NCI-H82 (cell line): ENCODE measurements at places on chromosomes 5 and 9.

DNA sequence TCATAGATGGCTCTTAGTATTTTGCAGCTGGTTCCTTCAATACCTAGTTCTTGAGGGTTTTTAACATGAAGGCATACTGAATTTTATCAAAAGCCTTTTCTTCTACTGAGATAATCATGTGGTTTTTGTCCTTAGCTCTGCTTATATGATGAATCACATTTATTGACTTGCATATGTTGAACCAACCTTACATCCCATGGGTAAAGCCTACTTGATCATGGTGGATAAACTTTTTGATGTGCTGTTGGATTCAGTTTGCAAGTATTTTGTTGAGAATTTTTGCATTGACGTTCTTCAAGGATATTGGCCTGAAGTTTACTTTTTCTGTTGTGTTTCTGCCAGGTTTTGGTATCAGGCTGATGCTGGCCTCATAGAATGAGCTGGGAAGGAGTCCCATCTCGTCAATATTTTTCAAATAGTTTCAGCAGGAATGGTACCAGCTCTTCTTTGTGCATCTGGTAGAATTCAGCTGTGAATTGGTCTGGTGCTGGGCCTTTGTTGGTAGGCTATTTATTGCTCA is 49.7 kb downstream of the YIPF5 start:
- DNase-seq, result no peak

- no peak for DNase-seq
These were observed 151.4 kb downstream of the HSD17B3 start for GRCh38 chr9:96150324-96151227.

DNA sequence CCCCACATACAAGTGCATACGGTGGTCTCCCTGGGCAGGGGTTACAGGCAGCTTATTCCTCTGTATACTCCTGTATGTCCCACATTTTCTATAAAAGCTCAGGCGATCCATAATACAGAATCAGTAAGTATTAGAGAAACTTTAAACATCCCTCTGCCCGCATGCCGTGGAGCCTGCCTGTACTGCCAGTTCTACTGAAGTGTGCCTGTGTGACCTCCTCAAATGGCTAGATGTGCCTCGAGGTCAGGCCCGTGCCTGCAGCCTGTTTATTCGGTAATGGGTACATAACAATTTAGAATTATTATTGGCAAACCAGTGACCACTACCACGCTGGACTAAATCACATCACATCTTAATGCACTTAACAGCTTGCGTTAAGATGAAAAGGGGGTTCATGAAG is 190.8 kb downstream of the FANCC start:
- no peak for DNase-seq

GRCh38 chr5:42636425-42636824 is 120.2 kb upstream of the CCDC152 start:
- DNase-seq, result peak; percentile 2

DNA sequence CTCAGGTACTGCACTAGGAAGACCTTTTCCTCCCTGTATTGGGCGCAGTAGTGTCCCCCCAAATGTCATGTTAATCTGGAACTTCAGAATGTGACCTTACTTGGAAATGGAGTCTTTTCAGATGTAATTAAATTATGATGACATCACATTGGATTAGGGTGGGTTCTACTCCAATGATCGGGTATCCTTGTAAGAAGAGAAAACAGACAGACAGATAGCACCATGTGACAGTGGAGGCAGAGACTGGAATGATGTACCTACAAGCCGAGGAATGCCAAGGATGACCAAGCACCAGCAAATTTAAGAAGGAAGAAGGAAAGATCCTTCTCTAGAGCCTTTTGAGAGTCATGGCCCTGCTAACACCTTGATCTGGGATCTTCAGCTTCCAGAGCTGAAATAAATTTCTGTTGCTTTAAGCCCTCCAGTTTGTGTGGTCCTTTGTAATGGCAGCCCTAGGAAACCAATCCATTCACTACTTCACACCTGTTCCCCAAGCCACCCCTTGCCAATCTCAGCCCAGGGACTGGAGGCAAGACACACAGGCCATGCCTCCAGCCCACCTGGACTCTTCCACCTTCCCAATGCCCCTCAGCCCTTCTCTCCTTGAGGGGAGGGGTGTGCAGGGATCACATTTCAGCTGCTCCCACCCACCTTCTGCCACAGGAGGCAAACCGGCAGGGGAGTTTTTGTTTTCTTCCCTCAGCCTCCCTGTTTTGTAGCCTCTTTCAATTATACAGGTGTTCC is 1.6 kb downstream of the CCNJL start:
- peak; percentile 41 for DNase-seq

GRCh38 chr9:108579757-108580439 is 275.9 kb downstream of the ACTL7B start:
- DNase-seq, result no peak

GRCh38 chr9:107172979-107173347 is 110.1 kb upstream of the RAD23B start:
- DNase-seq, result no peak

- peak; percentile 64 for DNase-seq
These were observed 9.4 kb downstream of the PRELID2 start for GRCh38 chr5:145825751-145826180.

DNA sequence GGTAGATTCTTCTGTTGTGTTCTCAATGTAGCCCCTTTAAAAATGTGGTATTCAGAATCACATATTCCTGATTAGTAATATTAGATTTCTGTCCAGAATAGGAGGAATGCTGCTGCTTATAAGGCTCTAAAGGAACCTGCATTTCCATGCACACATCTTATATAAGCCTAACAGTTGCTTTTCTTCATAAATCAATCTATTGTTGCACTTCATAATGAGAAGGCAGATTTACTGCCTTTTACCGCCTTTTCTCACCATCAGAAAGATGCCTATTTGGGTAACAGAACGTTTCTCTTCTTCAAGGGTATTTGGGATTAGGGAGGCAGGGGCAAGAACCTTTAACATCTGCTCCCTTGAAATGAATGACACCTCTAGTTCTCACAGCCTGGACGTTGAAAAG is 243.4 kb downstream of the MLLT3 start:
- DNase-seq, result peak; percentile 11

- no peak for DNase-seq
These were observed 49.8 kb downstream of the TMOD1 start for GRCh38 chr9:97551308-97551707.

GRCh38 chr9:16092142-16093091 is 539.6 kb downstream of the CCDC171 start:
- DNase-seq, result no peak

GRCh38 chr9:129174102-129174723 is 3.8 kb downstream of the IER5L start:
- DNase-seq, result peak; percentile 91

GRCh38 chr5:60727033-60727679 is 27.2 kb upstream of the DEPDC1B start:
- DNase-seq, result no peak

GRCh38 chr9:109934136-109934856 is 154.3 kb downstream of the PALM2AKAP2 start:
- DNase-seq, result no peak

DNA sequence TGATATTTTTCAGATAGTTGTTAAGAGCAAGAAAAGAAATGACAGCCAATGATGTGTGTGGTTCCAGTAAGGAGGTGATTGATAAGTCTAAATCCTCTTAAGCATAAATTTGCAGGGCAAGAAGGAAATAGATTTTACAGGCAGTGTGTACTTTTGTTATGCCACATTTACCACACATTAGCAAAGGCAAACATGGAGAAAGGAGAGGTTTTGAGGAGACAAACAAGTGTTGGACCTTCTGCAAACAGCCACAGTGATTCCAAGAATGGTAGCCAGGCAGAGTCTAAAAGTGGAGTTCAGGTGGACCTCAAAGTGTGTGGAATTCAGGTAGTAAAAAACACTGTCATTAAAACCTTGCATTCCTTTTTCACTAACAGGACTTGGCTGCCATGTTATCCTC is 295.9 kb upstream of the ITGA1 start:
- DNase-seq, result no peak

- no peak for DNase-seq
These were observed 623.3 kb downstream of the HINT1 start for GRCh38 chr5:130541617-130542221.

DNA sequence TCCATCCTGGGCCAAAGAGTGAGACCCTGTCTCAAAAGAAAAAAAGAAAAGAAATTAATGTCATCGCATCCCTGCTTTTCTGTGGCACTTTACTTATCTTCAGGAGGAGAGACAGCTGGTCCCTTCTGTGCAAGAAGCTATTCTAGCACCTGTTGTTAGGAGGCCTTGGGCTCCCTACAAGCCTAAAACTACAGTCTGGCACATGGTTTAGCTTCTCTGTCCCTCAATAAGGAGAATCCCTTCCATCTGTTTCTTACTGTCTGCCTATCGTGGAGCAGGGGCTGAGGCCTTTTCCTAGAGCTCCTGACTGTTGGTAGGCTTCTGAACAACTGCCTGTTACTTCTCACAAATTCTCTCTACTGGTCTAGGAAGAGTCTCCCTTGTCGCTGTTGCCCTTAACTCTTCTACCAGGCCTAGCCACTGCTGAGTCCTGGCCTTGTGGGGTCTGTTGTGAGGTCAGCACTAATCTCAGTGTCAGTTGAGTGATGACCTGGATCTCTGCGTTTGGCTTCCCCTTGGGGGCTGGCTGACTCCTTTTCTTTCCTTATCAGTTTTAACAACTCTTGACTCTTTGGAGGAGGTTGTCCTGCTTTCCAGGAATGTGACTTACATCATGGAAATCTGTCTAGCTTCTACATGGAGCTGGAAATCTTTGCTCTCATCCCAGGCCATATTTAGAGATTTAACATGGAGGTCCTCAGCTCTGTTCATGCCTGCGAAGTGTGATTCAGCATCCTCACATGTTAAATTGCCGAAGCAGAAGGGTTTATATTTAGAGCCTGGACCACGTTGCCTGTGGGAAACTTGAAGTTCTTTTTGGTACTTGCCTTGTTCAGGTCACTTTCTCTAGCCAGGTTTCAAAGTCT is 5.7 kb upstream of the GARNL3 start:
- peak; percentile 80 for DNase-seq

DNA sequence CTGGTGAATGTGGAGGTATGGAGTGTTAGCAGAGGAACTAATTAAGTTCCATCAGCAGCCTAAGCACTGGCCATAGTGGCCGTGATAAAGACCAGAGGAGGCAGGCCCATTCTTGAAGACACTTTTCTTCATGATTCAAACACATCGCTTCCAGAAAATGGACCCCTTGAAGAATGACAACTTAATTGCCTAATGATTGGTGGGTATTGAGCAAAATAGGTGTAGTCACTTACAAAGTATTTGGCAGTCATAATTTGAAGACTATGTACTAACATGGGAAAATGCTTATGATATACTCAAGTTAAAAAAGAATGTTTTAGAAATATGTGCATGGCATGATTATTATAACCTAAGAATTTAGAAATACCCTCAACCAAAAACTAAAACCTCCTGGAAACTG is 44.8 kb downstream of the MEGF10 start:
- DNase-seq, result no peak

GRCh38 chr5:93809430-93809829 is 68.0 kb upstream of the POU5F2 start:
- no peak for DNase-seq

DNA sequence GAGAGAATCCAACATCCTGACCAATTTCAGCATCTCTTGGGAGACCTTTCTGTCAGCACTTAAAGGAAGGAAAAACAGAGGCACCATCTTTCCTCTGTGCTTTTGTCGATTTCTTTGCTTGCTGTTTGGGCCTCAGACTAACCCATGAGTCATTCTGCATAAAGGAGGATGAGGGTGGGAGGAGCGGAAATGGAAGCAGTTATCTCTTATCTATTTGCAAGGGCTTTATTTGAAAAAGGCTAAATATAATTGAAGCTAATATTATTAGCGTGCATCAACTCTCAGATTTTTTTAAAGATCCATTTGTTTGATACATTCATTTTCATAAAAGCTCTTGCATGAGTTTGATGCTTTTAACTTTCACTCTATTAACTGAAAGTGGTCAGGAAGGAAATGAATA is 72.9 kb downstream of the ZNF622 start:
- DNase-seq, result no peak

DNA sequence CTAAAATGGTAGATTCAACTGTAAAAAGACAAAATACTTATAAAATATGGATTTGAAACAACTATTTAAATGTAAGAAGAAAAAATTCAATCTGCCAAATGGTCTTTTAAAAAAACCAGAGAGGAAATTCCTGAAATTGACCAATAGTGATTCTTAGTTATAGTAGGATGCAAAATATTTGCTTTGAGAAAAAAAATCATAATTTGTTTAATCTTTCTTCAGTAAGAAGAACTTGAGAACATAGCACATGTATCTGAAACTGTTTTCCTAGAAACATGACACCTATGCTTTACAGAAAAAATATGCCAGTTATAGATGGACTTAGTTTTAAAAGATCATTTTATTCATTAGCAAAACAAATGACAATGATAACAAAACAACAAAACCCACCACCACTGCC is 186.9 kb upstream of the CD180 start:
- no peak for DNase-seq

- peak; percentile 7 for DNase-seq
These were observed 90.1 kb downstream of the ARHGAP26 start for GRCh38 chr5:142860270-142860669.
